Cerebellum (tissue), 4 donors: ENCODE measurements at places on chromosomes 13 and 19.

DNA sequence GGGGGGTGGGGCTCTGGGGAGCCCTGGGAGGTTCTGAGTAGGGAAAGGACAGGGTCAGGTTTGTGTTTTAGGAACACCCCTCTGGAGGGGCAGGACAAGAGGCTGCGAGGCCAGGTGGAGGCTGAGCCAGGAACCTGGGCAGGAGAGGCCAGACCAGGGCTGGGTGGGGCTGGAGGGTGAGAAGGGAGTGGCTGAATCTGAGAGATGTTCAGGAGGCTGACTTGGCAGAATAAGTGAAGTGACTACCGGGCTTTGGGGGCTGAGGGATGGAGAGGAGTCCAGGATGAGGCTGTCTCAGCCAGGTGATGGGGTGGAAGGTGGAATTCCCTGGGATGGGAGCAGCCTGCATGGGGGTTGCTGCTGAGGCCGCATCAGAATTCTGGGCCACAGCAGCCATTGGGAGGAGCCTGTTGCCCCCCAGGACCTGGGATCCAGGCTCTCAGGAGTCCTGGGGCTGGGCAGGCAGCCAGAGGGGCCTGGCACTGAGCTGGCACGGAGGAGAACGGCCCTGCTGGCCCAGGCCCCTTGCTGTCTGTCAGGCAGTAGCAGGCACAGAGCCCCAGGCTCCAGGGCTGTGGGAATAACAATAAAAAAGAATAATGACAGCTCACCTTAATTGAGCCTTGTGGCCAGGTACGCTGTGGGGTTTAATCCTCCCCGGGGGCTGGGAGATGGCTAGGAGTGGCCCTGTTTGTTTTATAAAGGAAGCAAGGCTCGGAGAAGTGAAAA lies 3.3 kb downstream of the PPP5C start:
- no peak for DNase-seq

DNA sequence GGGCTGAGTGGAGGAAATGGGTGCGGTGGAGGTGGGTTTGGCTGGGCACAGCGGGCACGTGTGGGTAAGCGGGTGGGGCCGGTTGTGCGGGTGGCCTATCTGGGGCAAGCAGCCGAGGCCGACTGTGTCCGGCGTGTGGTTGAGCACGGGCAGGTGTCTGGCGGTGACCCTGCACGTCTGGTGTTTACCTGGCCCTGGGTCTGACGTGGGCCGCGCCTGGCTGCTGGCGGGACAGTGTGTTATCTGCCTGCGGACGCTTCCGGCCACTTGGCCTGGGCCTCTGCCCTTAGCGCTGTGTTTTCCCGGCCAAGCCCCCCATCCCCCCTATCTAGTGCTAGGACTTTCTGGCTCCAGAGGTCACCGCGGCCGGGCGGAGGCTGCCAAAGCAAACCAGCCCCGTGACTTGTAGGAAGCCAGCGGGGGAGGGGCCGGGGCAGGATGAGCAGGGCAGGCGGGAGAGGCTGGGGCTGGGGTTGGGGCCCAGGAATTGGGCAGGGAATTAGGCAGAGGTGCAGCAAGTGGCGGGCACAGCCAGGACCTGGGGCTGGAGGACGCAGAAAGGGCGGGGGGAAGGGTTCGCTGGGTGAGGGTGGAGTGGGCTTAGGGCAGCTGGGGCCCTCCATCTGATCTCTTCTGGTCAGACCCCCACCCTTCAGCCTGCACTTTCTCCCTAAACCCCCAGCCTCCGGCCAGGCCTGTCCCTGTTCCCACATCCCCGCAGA lies 534 bp upstream of the HPN start:
- DNase-seq = no peak

DNA sequence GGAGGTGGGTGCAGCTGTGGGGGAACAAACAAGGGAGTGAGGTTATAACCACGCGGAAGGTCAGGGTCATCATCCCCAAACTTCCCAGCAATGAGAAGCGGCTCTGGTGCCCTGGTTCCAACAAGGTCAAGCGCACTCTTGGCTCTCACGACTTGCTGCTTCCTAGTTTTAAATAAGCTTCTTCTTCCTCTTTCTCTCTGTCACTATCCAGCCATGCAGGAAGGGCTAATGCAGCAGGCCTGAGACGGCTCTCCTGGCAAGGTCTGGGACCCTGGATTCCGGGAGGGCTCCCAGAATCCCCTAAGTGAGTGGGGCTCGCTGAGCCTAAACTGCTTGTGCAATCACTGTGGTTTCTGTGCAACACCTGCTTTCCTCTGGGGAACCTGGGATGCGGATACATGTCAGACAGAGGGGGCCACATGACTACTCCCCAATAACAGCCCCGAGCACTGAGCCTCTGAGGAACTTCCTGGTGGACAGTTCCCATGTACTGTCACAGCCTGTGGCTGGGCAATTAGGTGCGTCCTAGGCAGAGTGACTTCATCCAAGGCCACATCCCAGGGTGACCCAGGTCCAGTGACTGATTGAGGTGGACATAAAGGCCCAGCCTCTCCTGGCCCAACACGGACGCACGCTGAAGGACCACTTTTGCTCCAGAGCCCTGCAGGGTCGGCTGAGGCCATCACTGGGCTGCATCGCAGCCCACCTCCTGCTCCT lies 24.2 kb downstream of the VRK3 start:
- no peak for DNase-seq

DNA sequence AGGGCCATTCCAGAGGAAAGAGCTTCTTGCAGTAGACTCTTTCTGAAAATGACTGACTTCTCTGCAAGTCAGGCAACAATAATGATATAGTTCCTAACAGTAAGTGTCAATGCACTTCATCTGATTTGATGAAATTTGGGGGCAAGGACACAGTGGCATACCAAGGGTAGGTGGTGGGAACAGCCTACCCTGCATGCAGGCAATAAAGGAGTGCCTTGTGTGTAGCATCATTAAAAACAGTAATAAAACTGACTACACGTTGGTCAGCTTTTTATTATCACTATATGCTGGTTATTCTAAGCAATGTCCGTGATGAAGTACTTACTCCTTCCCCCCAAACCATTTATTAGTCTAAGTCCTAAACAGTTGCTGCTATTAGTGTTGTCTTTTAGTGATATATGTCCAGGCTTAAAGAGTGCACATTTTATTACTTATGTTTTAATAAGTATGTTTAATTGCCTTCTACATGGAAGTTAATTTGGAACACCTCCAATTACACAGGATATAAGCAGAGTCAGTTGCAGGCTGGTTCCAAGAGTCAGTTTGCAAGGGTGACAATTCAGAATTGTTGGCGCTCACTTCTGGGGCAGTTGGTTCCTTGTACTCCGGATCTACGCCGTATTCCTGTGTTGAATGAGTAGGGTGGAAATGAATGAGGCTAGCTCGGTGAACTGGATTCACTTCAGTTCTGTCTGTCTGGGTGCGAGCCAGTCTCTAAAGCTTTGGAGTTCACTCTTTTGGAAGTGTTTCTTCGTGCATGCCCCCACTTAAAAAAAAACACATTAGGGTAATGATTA lies 84.0 kb downstream of the RGCC start:
- no peak for DNase-seq

DNA sequence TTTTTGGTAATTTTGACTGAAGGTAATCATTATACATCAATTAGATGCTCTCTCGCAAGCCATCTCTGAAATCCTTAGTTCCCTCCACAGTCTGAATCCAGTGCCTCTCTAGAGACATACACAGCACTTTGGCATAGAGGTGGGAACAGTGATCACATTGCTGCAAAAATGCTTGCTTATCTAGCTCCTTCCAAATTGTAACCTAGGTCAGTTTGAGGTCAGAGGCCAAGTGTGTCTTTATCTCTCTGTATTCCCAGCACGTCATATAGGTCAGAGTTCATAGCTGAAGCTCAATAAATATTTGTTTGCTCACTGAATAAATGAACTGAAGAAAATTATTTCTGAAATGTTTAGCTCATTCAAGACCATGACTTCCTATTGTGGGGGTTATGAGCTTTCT lies 462.5 kb downstream of the DIAPH3 start:
- DNase-seq = no peak

- DNase-seq = no peak
Observed at GRCh38 chr13:102697929-102698648, 3.2 kb upstream of the METTL21C start.

- DNase-seq = no peak
Observed at GRCh38 chr19:48274173-48274572, 4.3 kb downstream of the ZNF114 start.

DNA sequence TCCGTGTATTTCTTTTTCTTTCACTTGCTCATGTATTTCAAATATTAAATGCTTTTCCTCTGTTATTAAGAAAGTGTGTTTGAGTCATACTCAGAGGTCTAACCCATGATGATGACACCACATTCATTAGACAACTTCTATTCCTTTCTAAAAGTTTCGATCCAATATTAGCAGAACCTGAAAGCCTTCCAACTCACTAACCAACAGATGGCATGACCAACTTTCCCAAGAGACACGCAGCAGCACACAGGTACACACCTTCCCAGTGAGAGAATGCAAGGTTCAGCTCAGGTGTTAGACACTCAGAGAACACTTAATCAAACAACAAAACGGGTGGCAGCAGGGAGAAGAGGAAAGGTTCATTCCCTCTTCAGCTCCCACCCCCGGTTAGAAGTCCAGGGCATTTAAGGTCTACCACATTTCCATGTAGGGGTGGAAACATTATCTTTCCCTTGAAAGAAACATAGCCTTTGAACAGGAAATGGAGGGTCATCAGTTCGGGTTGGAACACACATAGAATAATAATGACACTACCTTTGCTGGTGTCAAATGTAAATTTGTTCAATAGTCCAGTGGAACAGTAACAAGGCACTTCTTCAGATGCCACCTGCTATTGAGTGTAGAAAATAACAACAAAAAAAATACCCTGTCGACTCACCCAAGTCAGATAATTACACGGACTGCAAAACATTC lies 404.2 kb downstream of the COG6 start:
- no peak for DNase-seq

GRCh38 chr13:26983543-26984320 lies 187.9 kb downstream of the USP12 start:
- no peak for DNase-seq

- DNase-seq = no peak
Observed at GRCh38 chr13:98664047-98664446, 87.1 kb upstream of the STK24 start.

- no peak for DNase-seq
Observed at GRCh38 chr13:83827338-83827737, 54.9 kb downstream of the SLITRK1 start.

GRCh38 chr13:42660333-42660965 lies 86.5 kb downstream of the TNFSF11 start:
- no peak for DNase-seq

DNA sequence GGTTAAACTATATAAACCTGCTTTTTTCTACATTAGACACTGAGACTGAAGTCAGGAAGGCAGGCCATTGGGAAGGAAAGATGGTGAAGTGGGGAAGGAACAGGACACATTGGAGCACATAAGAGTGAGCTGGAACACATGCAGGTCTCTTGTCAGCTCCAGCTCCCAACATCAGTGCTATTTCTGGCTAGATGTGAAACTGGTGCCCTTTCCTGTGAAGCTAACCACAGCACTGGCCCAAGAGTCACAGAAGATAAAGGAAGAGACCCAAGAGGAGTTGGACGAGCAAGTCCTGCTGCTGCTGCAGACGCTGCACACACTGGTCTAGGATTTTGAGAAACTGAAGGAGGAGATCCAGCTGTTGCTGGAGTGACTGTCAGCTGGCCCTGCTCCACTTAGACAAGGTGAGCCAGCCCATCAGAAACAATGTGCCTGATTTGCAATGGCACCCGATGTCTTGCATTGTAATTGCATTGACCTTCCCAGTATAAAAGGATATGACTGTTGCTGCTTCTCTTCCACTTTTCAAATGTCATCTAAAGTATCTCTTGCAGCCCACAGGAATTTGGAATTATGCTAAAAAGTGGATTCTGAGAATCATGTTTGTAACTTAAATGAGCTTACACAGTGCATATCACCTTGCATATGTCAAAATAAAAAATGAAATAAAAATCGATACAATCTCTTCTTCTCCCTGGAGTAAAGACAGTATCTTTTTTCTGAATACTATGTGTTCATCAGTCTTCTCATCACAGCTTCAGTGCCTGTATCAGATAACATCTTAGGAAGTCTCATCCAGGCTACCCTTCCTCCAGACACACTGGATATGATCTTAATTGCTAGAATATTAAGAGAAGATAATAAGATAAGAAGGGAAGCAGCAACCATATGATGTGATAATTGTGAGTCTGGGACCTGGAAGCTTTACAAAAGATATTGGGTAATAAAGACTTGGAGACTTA lies 230.7 kb upstream of the SPRY2 start:
- no peak for DNase-seq

DNA sequence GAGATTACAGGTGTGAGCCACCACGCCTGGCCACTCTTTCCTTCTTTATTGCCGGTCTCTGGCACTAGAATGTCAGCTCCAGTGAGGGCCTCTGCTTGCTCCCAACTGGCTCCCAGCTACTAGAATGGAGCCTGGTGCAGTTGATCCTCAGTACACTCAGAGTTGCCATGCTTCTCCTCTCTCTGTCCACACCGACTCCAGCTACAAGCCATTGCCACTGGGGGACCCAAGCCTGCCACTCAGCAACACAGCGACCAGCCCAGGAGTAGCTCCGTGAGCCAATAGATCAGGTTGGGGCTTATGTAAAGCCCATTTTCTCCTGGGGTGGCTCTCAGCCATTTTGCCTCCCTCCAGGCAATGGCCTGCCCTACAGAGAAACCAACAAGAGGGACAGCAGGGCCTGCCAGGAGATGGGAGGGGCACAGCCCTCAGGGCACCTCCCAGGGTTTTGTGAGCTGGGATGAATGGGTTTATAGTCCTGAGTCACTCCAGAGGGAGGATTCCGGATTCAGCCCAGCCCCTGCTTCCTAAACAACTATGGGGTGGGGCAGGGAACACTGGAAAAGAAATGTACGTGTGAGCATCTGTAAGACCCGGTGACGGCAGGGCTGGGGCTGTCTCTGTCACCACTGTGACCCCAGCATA lies 36.5 kb downstream of the OPA3 start:
- no peak for DNase-seq

- no peak for DNase-seq
Observed at GRCh38 chr13:94764576-94765321, 52.4 kb upstream of the SOX21 start.

DNA sequence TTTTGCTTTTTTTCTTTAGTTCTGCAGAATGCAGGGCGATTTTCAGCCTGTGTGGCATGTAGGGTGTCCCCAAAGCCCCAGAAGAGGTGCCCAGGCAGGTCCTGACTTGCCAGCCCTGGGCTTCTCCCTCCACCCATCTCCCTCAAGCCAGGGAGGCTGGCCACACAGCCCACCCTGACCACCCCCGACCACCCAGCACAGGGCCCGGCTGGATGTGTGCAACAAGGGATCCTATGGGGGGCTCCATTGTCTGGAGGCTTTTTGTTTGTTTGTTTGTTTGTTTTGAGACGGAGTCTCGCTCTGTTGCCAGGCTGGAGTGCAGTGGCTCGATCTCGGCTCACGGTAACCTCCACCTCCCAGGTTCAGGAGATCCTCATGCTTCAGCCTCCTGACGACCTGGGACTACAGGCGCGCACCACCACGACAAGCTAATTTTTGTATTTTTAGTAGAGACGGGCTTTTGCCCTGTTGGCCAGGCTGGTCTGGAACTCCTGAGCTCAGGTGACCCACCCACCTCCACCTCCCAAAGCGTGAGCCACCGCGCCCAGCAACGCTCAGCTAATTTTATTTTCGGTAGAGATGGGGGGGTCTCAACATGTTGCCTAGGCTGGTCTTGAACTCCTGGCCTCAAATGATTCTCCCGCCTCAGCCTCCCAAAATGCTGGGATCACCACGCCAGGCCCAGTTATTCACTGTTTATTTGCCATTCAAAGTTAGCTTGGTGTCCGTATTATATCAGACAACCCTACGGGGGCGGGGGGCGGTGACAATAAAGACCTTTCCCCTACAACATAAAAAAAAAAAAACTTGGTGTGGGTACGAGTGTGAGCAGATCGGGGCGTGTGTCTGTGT lies 7.8 kb upstream of the MKNK2 start:
- DNase-seq = no peak
